ENCODE measurements at places on chromosomes 16 and 17. TPM values are rescaled to one million over a fixed set of nuclear protein-coding genes. Genes with fewer than 3 reads are reported as not detected.

Gene SLC6A4
- not detected for total RNA-seq

Gene SLC16A6
- 0.18 TPM for total RNA-seq

Gene MYOCD
- total RNA-seq = 0.03 TPM

Gene NPIPB2
- 2.6 TPM for total RNA-seq

Gene TAT
- not detected for total RNA-seq

Gene ADAD2
- 0.71 TPM for total RNA-seq

Gene TCAP
- total RNA-seq = 0.73 TPM

Gene CIBAR2
- 0.41 TPM for total RNA-seq

Gene SLC13A2
- not detected for total RNA-seq

Gene PLXDC1
- 0.06 TPM for total RNA-seq

Gene C17orf50
- not detected for total RNA-seq

Gene KRT12
- total RNA-seq = not detected

Gene ASPHD1
- total RNA-seq = 0.35 TPM

Gene GPR179
- not detected for total RNA-seq

Gene KCNJ2
- 0.16 TPM for total RNA-seq

Gene NRN1L
- total RNA-seq = not detected

Gene SGCA
- total RNA-seq = 43.2 TPM

Gene TMEM100
- total RNA-seq = 1.0 TPM

Gene ACE
- 1.1 TPM for total RNA-seq

Gene PTX4
- total RNA-seq = not detected

Gene JUP
- 1.7 TPM for total RNA-seq

Gene CCL17
- not detected for total RNA-seq

Gene CBFA2T3
- total RNA-seq = 1.8 TPM

Gene RAB26
- total RNA-seq = 1.0 TPM

Gene WFIKKN1
- 0.04 TPM for total RNA-seq

Gene ZFP3
- total RNA-seq = 1.7 TPM

All from SJCRH30 (cell line).